Activated CD4-positive, alpha-beta T cell treated with anti-CD3 and anti-CD28 coated beads, Interleukin-2, Interleukin-4, amounts not matched to agents 100 ng/mL and 50 ng/mL, durations not matched to agents 16 hours and 8 hours (primary cell): ENCODE measurements at places on chromosomes 11 and 22.

- DNase-seq, result no peak
Measured at GRCh38 chr11:73983741-73984538, 1.3 kb upstream of the UCP2 start.

- DNase-seq, result no peak
Measured at GRCh38 chr11:127844876-127845275, 742.5 kb downstream of the ETS1 start.

GRCh38 chr22:29090039-29090438, 17.2 kb downstream of the KREMEN1 start:
- DNase-seq, result no peak

GRCh38 chr22:28172892-28173670, 254.0 kb upstream of the PITPNB start:
- no peak for DNase-seq

- DNase-seq, result no peak
Measured at GRCh38 chr11:112962579-112963367, 1.6 kb downstream of the NCAM1 start.

GRCh38 chr22:28658448-28658847, 21.2 kb downstream of the TTC28 start:
- DNase-seq, result no peak

GRCh38 chr11:133719532-133720235, 125.6 kb downstream of the SPATA19 start:
- no peak for DNase-seq

GRCh38 chr11:129144256-129144655, 47.9 kb downstream of the ARHGAP32 start:
- no peak for DNase-seq

DNA sequence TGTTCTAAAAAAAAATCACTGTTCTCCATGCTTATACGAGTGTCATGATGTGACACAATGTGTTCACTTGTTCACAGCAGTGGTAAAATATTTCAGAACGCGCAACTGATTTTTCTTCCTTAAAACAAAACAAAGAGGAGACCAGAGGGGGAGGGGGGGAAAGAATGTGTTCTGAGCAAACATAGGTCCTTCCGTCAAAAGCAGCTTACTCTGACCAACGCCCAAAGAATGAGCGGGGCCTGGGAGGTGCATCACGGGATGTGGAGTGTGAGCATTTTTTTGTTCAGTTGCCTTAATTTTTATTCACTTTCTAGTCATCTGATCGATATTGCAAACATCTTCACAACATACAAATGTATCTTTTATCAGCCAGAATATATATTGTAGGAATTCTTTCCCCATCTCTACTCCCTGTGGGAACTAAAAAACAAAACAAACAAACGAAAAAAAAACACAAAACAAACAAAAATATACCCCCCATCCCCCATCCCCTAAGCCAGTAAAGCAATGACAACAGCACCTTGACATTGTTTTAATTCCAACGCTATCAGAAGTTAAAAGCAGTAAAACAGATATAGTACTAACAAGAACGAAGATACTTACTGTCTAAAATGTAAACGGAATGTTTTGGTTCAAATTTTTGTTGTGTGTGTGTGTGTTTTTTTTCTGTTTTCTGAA, 43.3 kb downstream of the BDNF start:
- DNase-seq, result no peak

DNA sequence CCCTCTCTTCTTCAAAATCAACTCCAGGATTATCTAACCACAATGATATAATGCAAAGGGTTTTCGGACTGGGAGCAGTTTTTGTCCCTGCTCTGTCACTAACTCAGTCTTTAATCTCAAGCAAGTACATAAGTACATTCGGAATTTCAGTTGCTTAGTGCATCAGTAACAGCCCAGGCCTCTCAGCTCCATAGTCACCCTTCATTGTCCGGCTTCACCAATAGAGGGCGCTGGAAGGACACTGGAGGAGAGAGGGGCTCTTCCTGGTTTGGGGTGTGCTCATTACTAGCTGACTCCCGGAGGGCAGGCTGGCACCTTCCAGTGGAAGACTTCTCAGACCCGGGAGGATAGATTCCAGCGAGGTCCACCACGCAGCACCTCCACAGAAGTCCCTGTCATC, 90.4 kb upstream of the PDGFD start:
- DNase-seq, result peak; percentile 46

DNA sequence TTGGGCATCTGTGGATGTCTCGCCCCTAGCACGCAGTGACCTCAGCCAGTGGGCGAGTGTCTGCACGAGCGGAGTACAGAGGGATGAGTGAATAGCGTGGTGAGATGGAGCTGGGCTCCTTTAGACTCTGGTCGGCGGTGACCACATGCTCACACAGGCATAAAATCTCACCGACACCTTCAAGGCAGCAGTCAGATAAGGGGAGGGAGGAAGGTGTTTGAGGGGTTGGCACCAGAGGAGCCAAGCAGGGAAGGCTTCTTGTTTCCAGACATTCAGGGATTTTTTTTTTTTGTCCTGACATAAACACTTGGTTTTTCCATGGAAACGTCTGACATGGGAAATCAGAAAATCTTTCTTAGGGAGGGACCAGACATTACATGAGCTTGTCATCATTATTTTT, 35.8 kb downstream of the GRIK4 start:
- DNase-seq, result no peak

DNA sequence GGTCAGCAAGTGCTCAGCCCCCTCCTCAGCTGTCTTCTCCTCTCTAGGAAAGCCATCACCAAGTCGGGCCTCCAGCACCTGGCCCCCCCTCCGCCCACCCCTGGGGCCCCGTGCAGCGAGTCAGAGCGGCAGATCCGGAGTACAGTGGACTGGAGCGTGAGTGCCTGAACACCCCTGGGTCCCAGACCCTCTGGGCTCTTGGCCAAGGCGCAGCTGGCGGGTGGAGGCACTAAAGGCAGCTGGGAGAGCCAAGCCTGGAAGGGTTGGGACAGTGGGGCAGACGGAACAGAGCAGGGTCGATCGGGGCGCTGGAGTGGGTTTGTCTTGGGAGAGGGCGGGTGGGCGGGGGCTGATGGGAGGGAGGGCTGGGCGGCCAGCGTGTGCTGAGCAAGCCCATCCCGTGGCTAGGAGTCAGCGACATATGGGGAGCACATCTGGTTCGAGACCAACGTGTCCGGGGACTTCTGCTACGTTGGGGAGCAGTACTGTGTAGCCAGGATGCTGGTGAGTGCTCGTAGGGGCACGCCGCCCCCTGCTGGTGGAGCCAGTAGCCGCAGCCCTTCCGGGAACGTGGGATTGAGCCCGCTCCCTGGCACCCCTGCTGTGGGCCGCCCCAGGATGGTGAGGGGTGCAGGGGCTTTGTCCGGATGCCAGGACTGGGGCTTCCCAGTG, 14.1 kb upstream of the MDK start:
- peak; percentile 68 for DNase-seq

DNA sequence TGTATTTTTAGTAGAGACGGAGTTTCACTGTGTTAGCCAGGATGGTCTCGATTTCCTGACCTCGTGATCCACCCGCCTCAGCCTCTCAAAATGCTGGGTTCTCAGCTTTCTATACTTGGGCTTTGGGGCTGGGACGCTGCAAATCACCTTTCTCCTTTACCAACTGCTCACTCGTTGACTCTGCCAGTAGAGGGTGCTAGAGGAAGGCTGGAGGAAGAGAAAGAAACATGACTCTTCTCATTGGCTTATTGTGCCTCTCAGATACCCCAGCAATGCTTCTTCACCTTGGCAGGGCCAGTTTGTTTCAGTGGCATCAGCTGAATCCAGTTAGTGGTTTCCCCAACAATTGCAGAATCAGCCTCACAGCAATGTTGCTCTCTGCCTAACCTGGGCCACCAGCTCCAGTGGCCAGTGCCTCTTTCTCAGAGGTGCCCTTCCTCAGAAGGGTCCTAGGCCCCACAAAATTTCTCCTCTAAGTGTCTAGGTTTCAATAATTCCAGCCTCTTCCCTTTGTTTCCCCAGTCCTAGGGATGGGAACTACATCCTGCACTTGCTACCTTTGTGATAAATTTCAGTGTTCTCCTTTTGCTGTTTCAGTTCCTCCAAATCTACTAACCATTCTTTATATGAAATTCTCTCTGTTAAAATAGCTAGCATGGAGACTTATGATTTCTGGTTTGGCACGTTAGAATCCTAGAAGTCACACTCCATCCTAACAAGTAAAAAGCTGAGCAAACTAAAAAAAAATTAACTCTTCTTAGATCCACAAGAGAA, 71.5 kb upstream of the VSTM5 start:
- peak; percentile 43 for DNase-seq

DNA sequence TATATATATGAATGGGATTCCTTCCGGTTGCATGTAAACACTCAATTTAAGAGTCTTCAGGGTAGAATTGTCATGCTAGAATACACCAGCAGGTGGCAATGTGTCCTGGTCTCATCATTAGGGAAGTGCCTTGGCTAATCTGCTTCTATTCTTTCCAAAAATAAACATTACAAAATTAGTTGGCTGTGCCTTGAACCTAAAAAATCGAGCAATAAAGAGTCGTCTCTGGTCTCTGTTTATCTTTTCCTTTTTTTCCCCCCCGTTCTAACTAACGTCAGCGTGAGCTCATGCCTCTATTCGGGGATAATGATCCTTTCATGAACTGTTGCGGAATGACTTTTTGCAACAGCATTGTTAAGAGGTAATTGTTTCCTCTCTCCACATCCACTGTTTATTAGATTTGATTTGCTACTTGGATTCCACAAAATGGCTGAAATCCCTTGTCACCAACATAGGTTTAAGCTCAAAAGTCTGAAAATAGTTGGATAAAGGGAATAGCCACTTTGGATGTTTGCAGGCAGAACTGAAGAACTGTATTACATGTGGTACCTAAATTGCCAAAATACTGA, 1.2 kb upstream of the ARHGEF12 start:
- DNase-seq, result peak; percentile 82

DNA sequence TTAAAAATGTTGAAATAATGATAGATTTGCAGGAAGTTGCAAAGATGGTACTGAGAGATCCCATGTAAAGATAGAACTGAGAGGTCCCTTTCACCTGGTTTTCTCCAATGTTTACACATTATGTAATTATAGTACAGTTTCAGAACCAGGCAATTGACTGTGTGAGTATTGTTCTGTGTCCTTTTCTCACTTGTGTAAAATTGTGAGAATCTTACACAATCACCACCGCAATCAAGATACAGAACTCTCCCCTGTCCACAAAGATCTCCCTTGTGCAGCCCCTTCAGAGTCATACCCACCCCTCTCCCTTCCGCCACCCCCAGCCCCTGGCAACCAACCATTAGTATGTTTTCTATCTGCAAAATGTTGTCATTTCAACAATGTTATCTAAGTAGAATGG, 119.8 kb upstream of the NAV2 start:
- DNase-seq, result no peak

DNA sequence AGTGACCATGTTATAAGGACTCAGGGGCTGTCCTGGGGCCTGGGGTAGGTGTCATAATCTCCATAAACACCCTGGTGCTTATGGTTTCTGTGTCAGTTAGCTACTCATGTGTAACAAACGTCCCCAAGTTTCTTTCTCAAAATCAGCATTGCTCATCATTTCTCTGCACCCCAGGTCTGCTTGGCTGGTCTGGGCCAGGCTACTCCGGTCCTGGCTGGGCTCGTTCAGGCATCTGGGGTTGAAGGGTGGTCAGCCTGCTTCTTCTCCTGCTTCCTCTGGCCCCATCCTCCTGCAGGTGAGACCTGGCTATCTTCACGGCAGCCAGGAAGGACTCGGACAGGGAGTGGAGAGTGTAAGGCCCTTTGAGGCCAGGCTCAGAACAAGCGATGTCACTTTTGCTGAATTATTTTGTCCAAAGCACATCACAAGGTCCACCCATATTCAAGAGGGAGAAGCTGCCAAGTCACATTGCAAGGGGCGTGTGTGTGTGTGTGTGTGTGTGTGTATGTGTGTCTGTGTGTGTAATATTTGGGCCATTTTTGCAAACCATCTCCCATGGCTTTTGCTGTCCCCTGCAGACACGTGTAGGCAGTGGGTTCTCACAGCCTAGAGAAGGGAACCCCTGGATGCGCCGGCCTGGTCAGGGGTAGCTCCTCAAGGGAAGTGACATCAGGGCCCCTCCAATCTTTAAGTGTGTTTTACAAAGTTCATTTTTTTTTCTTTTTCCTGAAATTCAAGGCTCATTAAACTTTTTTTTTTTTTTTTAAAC, 535.8 kb downstream of the TBC1D22A start:
- DNase-seq, result no peak

GRCh38 chr11:108121274-108122155, at the start of gene ACAT1:
ACAT1 (plus strand) TSS chr11:108121567; CDS start chr11:108121607, 40 bp downstream.
- DNase-seq, result peak; percentile 95

DNA sequence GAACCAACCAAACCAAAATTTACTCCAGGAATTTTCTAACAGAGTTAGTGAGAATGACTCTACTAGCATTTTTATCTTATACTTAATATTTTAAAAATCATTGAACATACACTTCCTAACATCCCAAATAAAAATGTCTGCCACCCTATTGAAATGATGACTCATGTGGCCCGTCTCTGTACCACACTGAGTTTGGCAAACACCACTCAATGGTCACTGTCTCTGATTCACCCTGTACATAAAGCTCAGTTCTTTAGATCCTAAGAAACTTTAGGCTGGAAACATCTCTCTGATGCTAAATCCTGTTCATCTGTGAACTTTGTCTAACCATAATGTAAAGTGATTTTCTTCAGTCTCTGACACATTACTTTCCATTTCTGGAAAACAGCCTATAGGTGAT, 182.0 kb downstream of the CWF19L2 start:
- no peak for DNase-seq

GRCh38 chr11:9446230-9446629, 14.6 kb upstream of the ZNF143 start:
- no peak for DNase-seq

- DNase-seq, result no peak
Measured at GRCh38 chr11:62115085-62115694, 8.6 kb upstream of the INCENP start.

- no peak for DNase-seq
Measured at GRCh38 chr11:10309163-10310093, 4.6 kb downstream of the ADM start.

- no peak for DNase-seq
Measured at GRCh38 chr11:111812211-111812610, 46.0 kb upstream of the PPP2R1B start.

DNA sequence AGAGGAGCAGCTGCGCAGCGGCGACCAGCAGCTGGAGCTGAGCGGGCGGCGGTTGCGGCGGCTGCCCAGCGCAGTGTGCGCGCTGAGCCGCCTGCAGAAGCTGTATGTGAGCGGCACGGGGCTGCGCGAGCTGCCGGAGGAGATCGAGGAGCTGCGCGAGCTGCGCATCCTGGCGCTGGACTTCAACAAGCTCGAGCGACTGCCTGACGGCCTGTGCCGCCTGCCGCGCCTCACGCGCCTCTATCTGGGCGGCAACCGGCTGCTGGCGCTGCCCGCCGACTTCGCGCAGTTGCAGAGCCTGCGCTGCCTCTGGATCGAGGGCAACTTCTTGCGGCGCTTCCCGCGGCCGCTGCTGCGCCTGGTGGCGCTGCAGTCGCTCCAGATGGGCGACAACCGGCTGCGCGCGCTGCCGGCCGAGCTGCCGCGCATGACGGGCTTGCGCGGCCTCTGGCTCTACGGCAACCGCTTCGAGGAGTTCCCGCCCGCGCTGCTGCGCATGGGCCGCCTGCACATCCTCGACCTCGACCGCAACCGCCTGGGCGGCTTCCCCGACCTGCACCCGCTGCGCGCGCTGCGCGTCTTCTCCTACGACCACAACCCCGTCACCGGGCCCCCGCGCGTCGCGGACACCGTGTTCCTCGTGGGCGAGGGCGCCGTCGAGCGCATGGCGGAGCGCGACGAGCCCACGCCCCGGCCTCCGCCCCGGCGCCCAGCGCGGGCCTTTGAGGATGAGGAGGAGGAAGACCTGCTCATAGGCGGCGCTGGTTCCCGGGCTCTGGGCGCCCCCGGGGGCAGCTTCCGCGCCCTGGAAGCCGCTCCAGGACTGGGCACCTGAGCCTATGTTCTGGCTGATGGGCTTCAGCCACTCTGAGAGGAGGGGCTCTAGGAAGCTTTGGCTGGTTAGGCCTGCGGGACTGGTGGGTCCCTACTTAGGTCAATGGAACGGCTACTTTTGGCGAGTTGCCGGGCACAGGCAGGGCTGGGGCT, 787 bp downstream of the LRRC10B start:
- peak; percentile 80 for DNase-seq
